Right lobe of liver (tissue), 6 donors: ENCODE measurements at places on chromosomes 2 and 18. TPM values are rescaled to one million over a fixed set of nuclear protein-coding genes. Genes with fewer than 3 reads are reported as not detected.
A peak's percentile ranks its signal among the peaks of the same experiment; 100 is the strongest.

DNA sequence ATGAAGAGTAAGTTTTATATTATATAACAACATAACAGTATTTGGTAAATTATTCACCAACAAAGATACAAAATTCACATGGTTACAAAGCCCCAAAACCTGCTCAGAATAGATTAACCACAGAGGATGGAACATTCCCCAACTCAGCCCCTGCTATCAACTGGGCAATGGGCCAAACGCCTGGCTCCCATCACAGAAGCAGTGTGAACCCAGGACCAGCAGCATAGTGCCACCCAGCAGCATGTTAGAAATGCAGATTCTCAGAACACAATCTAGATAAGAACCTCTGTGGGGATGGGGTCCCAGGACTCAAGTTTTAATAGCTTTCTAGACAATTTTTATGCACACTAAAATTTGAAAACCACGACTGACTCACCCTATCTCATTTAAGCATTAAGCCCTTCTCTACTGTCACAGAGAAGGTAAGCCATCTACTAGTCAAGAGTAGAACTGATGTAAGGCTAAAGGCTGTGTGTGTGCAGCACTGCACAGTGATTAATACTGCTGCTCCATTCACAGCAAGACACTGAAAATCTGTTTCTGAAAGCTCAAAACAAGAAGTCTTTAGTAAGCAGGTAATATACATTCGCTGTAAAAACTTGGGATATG lies 15.2 kb downstream of the AFG3L2 start:
- DNase-seq: no peak
- H3K36me3 ChIP-seq: peaks cover 42% of the 10 kb centered on the region
- H3K27me3 ChIP-seq: no peaks in the 10 kb centered on the region
- H3K4me3 ChIP-seq: no peak overlapping the region
- no peak overlapping the region for H3K27ac ChIP-seq

GRCh38 chr2:3001615-3002560 lies 375.7 kb downstream of the EIPR1 start:
- no peak overlapping the region for H3K4me3 ChIP-seq
- DNase-seq: no peak
- H3K27ac ChIP-seq: no peak overlapping the region
- H3K27me3 ChIP-seq: peaks cover 5% of the 10 kb centered on the region
- H3K4me1 ChIP-seq: no peaks in the 10 kb centered on the region

- DNase-seq: no peak
- peaks cover 31% of the 10 kb centered on the region for H3K4me1 ChIP-seq
- no peaks in the 10 kb centered on the region for H3K36me3 ChIP-seq
- no peak overlapping the region for H3K4me3 ChIP-seq
- H3K27ac ChIP-seq: no peak overlapping the region
Measured at GRCh38 chr2:238290091-238290509, 1.7 kb upstream of the PER2 start.

DNA sequence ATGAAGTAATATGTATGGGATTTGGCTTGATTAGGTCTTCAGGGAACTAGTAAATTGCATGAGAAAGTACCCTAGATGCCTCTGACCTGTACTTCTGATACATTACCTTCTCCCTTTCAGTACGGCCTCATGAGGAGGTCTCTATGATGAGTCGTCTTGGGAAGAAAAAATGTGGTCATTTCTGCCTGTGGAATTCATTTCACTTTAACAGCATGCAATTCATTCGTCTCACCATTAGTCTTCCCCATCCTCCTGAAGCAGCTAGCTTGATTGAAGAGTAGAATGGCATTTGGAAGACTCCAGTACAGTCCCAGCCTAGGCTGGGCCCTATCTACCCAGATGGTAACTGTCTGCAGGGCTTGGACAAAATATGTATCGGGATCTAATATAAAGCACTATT lies 52.2 kb downstream of the TMX3 start:
- H3K4me1 ChIP-seq: no peaks in the 10 kb centered on the region
- no peak for DNase-seq
- H3K4me3 ChIP-seq: no peak overlapping the region
- H3K36me3 ChIP-seq: no peaks in the 10 kb centered on the region

DNA sequence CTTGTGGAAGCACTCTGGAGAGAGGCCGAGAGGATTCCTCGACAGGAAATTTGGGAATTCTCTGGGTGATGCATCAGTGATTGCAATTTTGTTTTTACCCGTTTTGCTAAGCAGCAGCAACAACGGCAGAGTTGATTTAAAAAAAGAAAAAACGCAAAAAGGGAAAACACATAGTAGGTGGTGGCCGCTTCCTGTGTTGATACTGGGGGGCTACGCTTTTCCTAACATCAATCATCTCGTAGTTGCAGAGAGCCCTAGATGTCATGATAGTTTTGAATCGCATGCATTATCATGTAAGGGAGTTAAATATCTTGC lies 271 bp upstream of the RBM43 start:
- no peaks in the 10 kb centered on the region for H3K27me3 ChIP-seq
- no peaks in the 10 kb centered on the region for H3K4me1 ChIP-seq
- no peaks in the 10 kb centered on the region for H3K36me3 ChIP-seq
- no peak for DNase-seq
- peak overlapping the region; percentile 82 for H3K4me3 ChIP-seq

DNA sequence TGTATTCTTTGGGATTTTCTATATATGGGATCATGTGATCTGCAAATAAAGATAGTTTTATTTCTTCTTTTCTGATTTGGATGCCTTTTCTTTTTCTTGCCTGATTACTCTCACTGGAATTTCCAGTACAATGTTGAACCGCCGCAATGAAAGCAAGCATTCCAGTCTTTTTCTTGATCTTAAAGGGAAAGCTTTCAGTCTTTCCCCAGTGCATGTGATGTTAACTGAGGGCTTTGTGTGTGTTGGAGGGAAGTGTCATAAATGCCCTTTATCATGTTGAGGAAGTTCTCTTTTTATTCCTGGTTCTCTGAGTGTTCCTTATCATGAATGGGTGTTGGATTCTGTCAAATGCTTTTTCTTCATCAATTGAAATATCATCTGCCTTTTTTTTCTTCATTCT lies 16.9 kb upstream of the CYBRD1 start:
- H3K27ac ChIP-seq: no peak overlapping the region
- no peak overlapping the region for H3K4me3 ChIP-seq
- no peaks in the 10 kb centered on the region for H3K27me3 ChIP-seq
- DNase-seq: no peak

DNA sequence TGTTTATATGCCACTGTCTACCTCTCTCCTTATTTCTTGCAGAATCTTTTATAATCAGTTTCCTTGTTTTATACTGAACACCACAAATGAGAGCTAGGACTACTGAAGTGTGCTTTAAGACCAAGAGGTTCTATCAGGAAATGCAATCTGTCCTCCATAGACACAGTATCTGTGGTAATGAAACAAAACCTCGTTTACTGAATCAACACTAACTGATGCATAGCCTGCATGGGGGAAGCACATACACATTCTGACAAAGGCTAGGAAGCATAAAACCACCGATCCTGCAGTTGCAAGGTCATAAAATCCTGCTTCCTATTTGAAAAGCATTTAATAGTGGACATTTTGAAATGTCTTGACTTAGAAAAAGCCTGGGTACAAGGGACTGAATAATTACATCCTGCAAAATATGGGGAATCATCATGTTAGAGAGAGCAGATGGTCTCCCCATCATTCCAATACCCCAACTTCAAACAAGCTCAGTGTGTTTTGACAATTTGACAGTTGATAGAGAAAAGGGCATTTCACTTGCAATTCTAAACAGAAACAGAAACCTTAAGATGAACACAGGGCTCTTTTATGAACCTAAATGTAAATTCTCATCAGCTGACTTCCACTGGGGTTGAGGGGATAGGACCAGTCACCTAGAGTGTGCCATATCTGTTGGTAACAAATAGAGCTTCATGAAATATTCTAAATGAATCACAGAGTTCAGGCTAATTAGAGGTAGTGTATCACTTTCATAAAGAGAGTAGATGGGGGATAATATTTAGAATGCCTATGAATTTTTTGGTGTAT lies 1845.6 kb upstream of the PIK3C3 start:
- H3K36me3 ChIP-seq: no peaks in the 10 kb centered on the region
- no peak for DNase-seq
- H3K27ac ChIP-seq: no peak overlapping the region

The ZBTB7C gene
- total RNA-seq: 1.5 TPM

The DAPL1 gene
- total RNA-seq: not detected
